ENCODE measurements at places on chromosomes 7 and 10.
A peak's percentile ranks its signal among the peaks of the same experiment; 100 is the strongest.

DNA sequence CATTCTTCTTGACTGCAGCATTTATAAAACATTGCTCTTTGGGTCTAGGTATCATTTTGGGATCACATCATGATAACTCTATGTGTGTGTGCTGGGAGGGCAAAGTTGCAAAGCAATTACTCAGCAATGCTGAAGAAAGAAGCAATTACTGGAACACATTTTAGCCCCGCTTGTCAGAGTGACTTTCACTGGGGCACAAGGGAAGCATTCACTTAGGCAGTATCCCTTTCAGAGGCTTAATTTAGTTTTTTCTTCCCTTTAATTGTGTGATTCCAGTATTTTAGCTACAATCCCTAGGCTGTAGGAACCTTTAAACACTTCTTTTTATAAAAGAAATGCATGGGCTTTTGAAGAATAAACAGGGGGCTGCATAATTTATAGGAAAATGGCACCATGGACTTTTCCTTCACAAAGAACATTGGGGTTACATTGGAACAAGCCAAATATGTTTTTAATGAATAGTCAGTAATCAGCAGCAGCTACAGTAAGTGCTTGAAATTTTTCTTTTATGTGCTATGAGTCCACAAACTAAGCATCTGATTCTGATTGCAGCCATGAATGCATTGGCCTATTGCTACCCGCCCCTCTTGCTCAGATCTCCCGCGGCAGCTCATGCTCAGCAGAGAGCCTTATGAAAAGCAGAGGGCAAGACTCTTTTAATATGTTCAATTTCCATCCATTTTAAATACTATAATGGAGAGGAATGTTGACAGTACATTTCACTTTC lies 51.2 kb upstream of the NXPH1 start:
- DNase-seq, result no peak

DNA sequence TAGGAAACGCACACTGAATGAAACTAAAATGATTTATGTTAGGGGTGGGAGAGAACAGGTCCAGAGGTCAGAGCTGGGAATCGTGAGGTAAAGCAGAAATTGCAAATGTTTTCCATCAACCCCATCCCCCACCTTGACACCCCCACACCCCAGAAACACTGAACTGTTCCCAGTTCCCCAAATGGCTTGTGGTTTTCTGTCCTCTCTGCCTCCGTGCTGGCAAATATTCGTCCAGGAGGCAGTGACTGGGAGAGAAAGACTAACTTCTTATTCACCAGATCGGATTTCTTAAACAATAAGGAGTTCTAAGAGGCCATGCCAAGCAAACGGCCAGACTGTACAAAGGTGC lies 730 bp upstream of the RASSF4 start:
- no peak for DNase-seq

- no peak for DNase-seq
Measured at GRCh38 chr7:36400606-36401005, 10.9 kb downstream of the ANLN start.

GRCh38 chr7:27133409-27134231 lies 3.1 kb upstream of the HOXA4 start:
- DNase-seq, result no peak

DNA sequence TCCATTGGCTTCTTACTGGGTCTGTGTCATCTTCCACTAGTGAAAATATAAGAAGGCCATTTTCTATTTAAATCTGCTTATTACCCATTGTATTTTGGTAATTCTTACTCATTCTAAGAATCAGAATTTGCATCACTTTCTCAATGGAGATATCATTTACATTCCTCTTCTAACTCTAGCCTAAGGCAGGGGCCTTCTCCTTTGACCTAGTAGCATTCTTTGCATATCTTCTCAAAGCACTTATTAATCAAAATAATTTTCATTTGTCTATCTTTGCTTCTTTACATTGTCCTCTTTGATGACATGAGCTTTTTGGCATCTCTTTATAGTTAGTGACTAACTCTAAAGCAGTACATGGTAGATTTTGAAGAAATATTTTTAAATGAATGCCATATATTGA lies 400.9 kb upstream of the SEMA3D start:
- no peak for DNase-seq

DNA sequence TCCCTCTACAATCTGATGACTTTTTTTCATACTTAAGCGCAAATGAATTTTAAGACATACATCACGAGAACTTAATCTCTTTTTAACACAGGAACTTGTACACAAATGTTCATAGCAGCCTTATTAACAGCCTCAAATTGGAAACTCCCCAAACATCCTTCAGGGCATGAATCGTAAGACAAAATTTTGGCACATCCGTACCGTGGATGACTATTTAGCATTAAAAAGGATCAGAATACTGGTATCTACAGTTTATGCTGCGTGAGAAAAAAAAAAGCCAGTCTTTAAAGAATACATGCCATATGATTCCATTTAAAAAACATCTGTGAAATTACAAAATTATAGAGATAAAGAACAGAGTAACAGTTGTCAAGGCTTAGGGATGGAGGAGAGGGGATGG lies 46.8 kb downstream of the PDE1C start:
- no peak for DNase-seq

- no peak for DNase-seq
Measured at GRCh38 chr7:100372256-100372655, 1.0 kb upstream of the PILRA start.

DNA sequence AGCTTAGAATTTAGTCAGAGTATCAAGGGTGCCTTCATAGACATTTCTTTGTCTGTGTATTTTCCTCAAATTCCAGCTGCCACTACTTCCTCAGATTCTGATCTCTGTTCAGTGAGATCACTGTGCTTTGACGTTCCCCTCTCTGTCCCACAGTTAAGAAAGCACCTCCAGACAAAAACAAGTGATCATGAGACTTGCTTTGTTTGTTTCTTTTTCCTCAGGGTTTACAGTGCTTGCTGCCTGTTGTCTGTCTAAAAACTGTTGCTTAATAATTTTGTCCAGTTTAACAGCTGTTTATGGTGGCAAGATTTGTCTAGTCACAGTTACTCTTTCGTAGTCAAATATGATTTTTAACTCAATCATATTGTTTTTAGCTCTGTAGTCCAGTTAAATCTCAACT lies 29.1 kb downstream of the TRUB1 start:
- no peak for DNase-seq

GRCh38 chr7:18317941-18318340 lies 177.6 kb upstream of the HDAC9 start:
- no peak for DNase-seq

DNA sequence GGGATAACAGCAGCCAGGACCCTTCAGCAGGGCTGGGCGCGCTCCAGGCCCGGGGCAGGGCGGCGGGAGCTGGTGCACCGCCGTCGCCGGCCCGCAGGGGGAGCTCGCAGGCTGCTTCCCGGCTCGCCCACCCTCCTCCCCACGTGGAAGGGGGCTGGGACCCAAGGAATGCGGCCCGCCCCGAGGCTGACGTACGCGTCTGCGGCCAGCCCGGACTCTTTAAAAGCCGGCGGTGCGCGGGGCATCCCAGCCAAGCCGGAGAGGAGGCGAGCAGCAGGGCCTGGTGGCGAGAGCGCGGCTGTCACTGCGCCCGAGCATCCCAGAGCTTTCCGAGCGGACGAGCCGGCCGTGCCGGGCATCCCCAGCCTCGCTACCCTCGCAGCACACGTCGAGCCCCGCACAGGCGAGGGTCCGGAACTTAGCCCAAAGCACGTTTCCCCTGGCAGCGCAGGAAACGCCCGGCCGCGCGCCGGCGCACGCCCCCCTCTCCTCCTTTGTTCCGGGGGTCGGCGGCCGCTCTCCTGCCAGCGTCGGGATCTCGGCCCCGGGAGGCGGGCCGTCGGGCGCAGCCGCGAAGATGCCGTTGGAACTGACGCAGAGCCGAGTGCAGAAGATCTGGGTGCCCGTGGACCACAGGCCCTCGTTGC lies at the start of gene PFKFB3:
TSS of gene PFKFB3 (plus strand) at position 249 of the 647 bp plus-strand sequence. CDS start at position 578, 329 bp downstream.
- peak; percentile 91 for DNase-seq

- DNase-seq, result no peak
Measured at GRCh38 chr7:137915266-137915665, 68.5 kb upstream of the DGKI start.

DNA sequence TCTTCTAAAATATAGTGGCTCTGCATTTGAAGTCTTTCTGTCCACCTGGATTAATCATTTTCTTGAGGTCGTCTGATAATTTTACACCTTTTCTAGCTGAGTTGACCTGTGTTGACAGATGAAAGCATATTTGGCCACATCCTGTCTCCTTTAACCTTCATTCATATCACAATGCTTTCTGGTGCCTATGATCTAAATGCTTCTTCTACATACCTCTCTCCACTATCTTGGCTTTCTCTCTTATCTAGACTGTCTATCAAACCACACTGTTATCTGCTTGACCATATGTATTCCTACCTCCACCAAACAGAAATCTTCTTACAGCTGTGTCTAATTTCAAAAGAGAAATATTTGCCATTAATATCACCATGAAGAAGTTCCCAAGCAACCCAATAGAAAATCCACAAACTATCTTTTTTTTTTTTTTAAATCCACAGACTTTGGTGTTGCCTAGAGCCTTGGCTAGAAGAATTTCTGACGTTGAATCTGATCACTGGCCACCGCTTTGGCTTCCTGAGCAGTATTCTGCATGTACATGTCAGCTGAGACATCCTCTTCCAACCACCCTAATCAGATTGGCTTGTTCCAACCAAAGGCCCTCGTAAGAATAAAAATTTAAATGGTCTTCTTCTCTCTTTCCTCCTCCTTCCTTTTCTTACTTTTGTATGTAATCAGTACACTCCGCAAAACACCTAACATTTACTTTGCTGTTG lies 66.3 kb upstream of the SP4 start:
- no peak for DNase-seq

- no peak for DNase-seq
Measured at GRCh38 chr10:77485847-77486246, 151.8 kb downstream of the KCNMA1 start.

DNA sequence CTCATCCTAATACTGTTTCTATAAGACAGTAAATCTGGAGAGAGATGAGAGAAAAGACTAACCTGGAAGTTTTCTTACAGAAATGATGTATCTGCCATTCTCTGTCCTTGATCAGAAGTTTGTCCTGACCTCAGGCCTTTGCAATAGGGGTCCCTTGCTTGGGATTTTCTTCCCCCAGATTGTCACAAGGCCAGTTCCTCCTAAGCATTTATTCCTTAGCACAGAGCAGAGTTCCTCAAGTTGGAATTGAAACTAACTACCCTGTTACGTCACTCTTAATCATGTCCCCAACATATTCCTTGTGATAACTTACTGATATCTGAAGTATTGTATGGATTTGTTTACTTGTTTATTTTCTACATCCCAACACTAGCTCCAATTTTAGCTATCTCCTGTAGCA lies 202.1 kb downstream of the COBL start:
- no peak for DNase-seq

- DNase-seq, result no peak
Measured at GRCh38 chr10:129280908-129281586, 186.0 kb upstream of the MGMT start.

DNA sequence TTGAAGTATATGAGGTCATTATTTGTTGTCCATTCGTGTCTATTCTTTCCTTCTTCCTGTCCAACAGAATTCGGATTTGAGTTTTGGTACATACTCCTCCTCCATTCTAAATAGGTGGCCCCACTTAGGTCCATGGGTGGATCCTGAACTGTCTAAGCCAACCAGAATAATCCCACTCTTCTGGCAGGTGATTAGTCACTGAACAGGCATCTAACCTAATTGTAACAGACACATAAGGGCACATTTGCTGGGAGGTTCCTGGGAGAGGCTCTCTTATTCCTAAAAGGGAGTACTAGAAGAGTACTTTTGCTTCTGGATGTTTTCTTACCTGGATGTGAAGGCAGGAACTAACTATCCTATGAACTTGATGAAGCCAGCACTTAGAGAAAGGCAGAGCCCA lies 16.8 kb downstream of the LRRC72 start:
- DNase-seq, result no peak

- no peak for DNase-seq
Measured at GRCh38 chr10:5947471-5948207, 29.7 kb downstream of the IL15RA start.

DNA sequence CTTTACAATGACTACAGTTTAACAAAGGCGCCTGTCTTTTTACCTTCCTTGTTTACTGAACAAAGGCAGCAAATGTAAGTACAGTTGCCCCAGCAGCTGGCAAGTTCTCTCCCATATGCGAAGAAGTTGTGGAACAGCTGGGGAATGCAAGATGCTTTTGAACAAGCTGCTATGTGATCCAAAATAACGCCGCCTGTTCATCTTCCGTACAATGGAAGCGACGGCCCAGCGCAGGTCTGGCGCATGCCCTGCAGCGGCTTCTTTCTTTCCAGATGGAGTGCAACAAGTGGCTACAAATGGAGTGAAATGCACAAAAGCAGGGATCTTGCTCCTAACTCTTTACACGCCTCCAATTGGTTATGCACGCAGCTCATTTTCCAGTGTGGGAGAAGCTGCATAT lies 97.0 kb upstream of the SVIL start:
- no peak for DNase-seq

DNA sequence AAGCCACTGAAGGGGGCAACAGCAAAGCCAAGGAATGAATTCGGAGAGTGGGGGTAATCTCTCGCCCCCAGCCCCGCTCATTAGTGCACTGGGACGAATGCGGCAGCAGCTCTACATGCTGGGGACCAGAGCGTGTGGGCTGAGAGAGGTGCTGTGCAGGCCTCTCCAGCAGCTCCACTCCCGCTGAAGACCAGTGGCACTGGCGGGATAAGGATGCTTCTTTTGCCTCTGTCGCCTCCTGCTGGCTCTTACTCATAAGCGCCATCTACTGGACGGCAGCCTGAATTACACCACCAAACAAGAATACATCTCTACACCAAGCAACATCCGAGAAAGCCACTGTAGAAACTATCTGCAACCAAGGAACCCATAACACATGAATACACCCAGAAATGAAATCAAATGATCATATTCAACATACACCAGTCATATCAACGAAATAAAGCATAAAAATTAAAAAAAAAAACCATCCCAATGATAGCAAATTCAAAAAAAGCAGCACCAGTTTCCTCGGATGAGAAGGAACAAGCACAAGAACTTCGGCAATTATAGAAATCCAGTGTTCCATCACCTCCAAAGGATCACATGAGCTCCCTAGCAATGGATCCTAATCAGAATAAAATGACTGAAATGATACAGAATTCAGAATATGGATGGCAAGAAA lies 79.0 kb upstream of the TMEM168 start:
- DNase-seq, result peak; percentile 61

GRCh38 chr10:27450225-27450624 lies 53.9 kb upstream of the RAB18 start:
- no peak for DNase-seq

DNA sequence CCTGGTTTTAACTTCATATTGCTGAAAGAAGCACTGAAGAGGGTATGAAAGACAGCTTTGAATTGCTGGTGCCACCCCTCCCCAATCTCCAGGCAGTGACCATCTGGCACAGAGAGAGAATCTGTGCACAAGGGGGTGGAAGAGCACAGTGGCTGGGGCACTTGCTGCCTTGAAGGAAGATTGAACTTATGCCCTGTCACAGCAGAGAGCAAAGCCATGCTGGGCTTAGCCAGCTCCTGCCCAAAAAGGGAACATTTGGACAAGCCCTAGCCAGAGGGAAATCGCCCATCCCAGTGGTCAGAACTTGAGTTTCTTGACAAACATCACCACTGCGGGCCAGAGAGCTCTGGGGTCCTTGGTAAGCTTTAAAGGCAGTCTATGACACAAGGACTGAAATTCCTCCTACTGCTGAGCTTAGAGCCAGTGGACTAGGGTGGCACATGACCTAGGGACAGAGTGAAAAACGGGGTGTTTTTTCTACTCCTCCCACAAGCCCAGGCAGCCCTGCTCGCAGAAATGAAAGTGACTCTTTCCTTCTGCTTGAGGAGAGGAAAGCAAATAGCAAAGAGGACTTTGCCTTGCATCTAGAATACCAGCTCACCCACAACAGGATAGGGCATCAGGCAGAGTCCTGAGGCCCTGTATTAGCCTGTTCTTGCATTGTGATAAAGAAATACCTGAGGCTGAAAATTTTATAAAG lies 257.2 kb downstream of the CTNNA3 start:
- no peak for DNase-seq

- no peak for DNase-seq
Measured at GRCh38 chr10:106027240-106027639, 1137.3 kb downstream of the SORCS1 start.

All from activated CD4-positive, alpha-beta T cell treated with anti-CD3 and anti-CD28 coated beads, Interleukin-2, amount 10 ng/mL, durations not matched to agents 7 days and 5 days (primary cell).